ENCODE measurements at places on chromosomes 6 and 20. TPM values are rescaled to one million over a fixed set of nuclear protein-coding genes. Genes with fewer than 3 reads are reported as not detected.

NEDD9 gene
- 13.0 TPM for total RNA-seq

PNLDC1 gene
- 0.12 TPM for total RNA-seq

DNA sequence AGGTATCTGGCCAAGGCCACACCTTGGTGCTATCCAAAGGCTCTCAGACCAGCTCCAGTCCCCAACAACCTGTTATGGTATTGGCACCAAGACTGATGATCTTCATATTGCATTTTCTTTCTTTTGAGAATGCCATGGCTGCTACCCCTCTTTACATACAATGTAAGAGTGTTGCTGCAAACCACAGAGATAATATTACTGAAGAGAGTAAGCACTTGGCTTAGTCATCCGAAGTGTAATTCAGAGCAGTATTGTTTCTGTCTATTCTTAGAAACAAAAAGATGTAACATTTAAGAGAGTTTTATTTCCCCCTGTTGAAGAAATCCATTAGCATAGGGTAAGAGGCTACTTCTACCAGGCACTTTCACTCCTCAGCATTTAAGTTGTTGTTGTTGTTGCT is 212.5 kb downstream of the C6orf118 start:
- H3K4me1 ChIP-seq, result no peaks in the 10 kb centered on the region
- DNase-seq, result no peak
- H3K4me3 ChIP-seq, result no peak overlapping the region
- H3K27ac ChIP-seq, result no peak overlapping the region

DNA sequence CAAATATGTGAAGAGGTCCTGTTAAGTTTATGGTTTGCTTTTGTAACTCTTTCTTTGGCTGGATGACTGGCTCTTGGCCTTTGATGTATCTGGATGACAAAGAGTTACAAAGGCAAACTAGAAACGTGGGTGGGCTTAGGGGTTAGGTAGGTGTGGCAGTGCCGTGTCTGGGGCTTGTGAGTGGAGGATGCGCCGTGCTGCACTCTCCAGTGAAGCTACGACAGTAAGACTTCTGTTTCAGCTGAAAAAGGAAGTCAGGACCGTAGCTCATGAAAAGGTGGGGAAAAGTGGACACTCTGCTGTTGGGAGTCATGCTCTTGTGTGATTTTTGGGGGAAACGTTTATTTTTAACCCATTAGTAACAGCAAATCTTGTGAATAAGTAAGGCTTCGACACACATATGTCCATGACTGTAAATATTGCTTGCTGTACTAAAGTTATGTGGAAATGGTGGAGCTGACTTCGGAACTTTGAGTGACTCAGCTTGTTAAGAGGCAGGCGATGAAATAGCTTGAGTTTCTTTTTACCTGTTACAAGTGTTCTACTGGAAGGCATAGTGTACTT is 45.6 kb downstream of the DUSP22 start:
- no peak for DNase-seq
- no peak overlapping the region for H3K4me3 ChIP-seq
- no peaks in the 10 kb centered on the region for H3K4me1 ChIP-seq
- H3K27me3 ChIP-seq, result no peaks in the 10 kb centered on the region
- H3K27ac ChIP-seq, result no peak overlapping the region

DNA sequence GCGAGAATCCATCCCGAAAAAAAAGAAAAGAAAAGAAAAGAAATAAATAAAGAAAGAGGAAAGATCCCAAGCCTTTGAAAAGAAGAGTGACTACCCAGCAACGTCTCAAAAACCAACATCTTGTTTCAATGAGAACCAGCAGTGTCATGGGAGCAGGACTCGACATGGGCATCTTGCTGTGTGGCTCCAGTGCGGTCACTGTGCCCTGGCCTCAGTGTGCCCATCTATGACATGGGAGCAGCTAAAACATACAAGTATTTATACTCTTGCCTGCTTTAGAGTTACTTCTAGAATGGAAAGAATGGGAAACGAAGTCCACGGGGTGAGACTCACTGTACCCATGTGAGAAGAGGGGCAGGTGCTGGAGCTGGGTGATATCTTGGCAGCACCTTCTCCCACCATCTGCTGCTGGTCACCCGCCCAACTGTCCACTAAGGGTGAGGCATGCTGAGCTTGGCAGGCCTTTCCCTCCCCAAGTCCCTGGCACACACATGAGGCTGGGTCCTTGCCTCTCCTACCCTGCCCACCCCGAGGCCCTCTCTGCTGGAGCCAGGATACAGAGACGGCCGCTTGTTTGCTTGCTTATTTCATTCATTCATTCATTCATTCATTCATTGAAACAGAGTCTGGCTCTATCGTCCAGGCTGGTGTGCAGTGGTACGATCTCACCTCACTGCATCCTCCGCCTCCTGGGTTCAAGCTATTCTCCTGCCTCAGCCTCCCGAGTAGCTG is 77.7 kb downstream of the RIPOR3 start:
- H3K4me3 ChIP-seq, result no peak overlapping the region
- no peaks in the 10 kb centered on the region for H3K36me3 ChIP-seq
- DNase-seq, result no peak
- no peaks in the 10 kb centered on the region for H3K27me3 ChIP-seq
- H3K27ac ChIP-seq, result no peak overlapping the region
- no peaks in the 10 kb centered on the region for H3K4me1 ChIP-seq

All from GM23338 (cell line).